ENCODE measurements at places on chromosomes 7 and 10.

DNA sequence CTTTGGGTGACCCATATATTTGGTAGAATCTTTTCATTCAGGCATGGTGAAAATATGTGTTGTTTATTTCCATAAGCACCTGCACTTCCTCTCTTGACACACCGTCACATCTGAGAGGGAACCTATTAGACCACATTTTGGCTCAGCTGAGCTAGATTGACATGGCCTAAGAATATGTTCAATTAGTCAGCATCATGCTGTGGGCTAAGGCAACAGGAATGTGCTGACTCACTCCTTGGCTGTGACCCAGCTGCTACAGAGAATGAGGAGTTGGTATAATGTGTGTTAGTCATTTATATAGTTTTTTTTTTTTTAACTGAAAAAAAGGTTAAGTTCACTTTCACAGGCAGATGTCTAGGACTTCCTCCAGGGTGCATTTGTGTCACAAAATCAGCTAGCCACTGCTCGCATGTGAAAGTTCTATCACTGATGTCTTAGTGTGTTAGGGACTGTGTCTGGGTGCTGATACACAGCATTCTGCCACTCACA, 180.6 kb downstream of the SEMA3E start:
- peak; percentile 97 for DNase-seq

- DNase-seq = peak; percentile 10
Observed at GRCh38 chr7:142626420-142627035, 122.7 kb upstream of the PRSS1 start.

- no peak for DNase-seq
Observed at GRCh38 chr10:74900297-74900696, 73.9 kb downstream of the KAT6B start.

GRCh38 chr10:7487528-7487927, 76.7 kb upstream of the SFMBT2 start:
- DNase-seq = no peak

- DNase-seq = no peak
Observed at GRCh38 chr7:128855559-128855958, 7.1 kb upstream of the ATP6V1F start.

DNA sequence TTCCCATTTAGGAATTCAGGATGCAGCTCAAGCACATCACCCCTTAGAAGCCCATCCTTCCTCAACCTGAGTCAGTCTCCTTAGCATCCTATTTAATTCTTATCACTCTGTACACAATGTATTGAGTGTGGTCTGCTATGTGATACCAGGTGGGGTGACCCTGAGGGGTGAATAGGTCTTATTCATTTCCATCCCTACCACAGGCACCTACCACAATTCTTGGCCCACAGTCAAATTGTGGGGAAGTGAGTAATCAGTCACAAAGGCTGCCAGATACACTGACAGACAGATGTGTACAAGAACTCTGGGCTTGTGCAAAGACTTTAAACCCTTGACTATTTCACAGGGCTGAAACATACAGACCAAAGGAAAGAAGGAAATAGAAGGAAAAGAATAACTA, 560.5 kb downstream of the PARD3 start:
- DNase-seq = peak; percentile 68

DNA sequence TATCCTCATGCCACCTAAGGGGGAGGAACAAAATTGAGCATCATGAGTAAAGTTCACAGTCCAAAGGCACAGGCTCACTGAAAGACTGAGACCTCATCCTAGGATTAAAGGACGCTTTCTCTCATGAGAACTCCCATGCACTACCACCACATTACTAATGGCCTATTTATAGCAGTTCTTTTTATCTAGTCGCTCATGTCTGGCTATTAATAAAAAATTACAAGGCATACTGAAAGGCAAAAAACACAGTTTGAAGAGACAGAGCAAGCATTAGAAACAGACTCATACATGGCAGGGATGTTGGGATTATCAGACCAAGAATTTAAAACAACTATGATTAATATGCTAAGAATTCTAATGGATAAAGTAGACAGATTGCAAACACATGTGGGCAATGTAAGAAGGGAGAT, 46.0 kb upstream of the CDK13 start:
- peak; percentile 47 for DNase-seq

- DNase-seq = no peak
Observed at GRCh38 chr10:48195803-48196202, 78.7 kb downstream of the FRMPD2 start.

- DNase-seq = no peak
Observed at GRCh38 chr7:966291-967069, 8.9 kb downstream of the COX19 start.

GRCh38 chr7:105643384-105643783, 62.1 kb upstream of the EFCAB10 start:
- peak; percentile 5 for DNase-seq

DNA sequence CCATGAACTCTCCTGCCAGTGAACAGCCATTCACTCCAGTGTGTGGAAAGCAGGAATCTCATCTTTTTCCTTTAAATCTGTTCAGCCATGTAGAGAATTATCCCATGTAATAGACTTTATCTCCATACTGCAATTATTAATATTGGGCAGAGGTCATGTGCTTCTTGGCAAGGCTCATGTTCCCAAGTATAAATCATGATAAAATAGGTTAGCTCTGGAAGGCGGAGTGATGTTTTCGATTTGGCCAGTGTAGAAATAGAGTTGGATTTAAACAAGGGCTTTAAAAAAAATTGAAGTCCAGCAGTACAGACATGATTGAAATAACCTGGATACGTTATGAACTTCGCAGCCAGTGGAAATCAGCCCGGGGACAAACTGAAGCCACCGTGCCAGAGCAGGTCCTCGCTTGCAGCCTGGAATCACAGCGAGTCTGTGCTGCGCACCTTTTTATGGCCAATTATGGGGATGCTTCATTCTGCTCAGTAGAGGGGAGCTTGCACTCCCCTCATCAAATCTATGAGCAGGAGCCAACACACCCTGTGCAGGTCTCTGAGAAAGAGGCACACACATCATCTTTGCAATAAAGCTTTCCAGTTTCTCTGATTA, 654.0 kb upstream of the MKI67 start:
- DNase-seq = no peak

DNA sequence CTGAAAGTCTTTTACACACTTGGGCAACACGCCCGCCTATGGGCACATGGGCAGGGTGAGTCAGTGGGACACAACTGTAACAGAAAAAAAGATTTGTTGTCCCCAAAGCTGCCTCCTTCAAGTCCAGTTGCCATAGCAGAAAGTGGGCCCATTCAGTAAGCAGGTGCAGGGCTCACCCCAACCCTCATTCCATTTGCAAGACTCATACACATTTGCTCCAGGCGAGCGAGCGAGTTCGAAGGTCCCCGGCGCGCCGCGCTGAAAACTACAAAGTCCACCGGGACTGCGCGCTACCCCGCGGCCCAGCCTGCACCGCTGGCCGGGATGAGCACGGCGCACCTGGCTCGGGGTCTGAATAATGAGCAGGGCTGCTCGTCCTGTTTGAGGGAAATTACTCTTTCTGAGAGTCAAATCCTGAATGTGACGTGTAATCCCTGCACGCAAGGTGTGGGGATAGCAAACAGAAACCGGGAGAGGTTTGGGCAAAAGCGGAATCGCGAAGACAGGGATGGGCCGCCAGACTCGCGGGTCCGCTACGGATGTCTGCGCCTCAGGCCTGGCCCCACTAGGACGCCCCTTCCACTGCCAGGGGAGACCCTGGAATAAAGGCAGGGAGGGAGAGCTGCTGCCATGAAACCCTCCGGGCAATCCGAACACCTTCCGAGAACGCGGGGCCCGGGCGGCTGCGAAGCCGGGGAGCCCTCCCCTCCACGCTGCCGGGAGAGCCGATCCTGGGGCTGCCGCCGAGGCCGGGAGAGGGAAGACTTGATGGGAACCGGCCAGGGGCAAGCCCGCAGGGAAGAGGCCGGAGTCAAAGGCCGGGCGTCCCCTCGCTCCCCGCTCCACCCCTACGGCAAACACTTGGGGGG, 982 bp downstream of the COBL start:
- DNase-seq = no peak

GRCh38 chr10:111989136-111989911, 194.2 kb downstream of the GPAM start:
- no peak for DNase-seq

GRCh38 chr7:7221599-7222038, 39.3 kb downstream of the C1GALT1 start:
- peak; percentile 82 for DNase-seq

DNA sequence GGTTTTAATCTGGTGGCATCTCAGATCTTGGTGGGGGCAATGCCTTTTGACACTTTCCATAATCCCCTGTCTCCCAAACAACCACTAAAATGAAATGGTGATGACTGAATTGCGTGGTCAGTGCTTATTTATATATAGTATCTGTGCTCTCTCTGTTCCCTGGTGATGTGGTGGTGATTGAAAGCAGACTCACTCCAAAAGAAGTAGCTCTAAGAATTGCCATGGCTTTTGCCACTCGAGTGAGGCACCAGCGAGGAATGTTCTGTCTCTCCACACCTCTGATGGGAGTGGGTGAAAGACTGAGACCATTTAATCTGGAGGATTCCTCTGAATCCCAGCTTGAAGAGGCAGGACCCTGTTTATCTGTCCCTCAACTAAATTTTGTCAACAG, 2.8 kb downstream of the DUSP5 start:
- DNase-seq = peak; percentile 69

DNA sequence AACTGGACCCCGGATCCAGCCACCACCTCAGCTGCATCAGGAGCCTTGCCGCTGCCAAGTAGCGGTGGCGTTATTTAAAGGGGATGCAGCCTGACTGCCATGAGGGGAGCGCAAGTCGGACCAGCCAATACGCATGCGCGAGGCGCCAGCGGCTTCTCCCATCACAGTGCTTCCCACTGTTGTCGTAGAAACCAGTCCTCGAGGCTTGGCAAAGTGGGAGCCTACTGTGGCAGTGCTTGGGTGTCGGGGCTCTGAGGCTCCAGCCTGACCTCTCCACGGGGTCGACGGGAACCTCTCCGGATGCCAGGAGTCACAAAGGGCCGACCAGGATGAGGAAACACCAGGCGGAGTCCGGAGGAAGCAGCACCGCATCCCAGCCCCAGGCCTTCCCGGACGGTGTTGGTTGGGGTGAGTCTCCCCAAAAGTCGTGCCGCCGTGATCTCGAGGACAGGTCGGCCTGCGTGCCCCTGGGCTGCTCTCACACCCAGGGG, 369.6 kb downstream of the ZNF716 start:
- no peak for DNase-seq

GRCh38 chr7:132077971-132078685, 498.1 kb downstream of the PLXNA4 start:
- DNase-seq = peak; percentile 78

GRCh38 chr7:117716707-117717299, 156.4 kb downstream of the CTTNBP2 start:
- DNase-seq = no peak

DNA sequence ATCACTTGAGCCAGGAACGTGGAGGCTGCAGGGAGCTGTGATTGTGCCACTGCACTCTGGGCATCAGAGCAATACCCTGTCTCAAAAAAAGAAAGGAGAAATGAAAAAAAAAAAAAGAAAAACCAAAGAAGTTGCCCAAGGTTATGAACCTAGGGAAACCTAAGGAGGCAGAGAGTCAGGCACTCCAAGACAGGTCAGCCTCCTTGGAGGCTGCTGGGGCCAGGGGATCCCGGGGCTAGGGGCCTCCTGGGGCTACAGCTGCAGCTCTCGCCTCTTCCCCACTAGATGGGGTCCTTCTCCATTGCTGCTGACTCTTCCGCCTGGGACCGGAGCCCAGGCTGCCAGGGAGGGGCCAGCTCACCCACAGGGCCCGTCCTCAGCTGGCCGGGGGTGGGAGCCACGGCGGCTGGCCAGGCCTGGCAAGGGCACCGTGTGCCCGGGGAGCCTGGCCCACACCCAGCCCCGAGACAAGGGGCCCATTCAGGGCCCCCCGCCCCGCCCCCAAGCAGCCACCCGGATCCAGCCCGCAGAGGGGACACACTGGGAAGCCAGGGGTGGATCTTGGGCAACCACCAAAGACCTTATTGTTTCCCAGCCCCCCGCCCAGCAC, 1.7 kb upstream of the SPACDR start:
- peak; percentile 72 for DNase-seq

DNA sequence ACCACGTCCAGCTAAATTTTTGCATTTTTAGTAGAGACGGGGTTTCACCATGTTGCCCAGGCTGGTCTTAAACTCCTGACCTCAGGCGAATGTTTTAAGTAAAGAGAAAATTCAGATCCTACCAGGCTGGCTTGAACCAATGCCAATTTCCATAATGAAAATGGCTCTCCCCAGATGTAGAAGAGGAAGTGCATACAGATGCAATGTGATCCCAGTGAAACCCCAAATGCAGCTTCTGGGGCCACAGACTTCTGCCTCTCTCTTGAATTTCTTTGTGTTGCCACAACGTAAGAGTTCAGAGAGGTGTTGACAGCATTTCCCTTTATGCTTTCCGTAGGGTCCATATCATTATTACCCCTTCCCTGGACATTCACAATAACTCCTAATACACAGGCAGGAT, 29.6 kb upstream of the GOT1 start:
- DNase-seq = no peak

- no peak for DNase-seq
Observed at GRCh38 chr7:35695473-35695850, 527 bp upstream of the HERPUD2 start.

- DNase-seq = peak; percentile 10
Observed at GRCh38 chr7:40647719-40648118, 512.9 kb downstream of the SUGCT start.

DNA sequence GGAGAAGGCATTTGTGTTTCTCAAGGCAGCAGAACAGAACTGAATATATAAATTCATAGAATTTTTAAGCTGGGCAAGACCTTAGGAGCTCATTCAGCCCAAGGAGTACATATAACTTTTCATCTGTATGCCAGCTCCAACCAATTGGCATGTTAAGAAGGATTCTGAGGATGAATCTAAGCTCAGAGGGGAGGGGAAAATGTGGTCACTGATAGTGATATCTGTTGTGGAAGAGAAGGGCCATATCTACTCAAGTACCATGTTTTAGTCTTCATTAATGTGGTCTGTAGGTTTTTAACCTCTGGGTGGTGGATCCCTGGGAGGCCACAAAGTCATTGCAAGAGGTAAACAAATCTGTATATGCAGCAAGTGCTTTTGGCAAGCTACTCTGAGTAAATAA, 6.4 kb downstream of the CALD1 start:
- no peak for DNase-seq

- DNase-seq = no peak
Observed at GRCh38 chr10:33631991-33632390, 297.5 kb upstream of the NRP1 start.

DNA sequence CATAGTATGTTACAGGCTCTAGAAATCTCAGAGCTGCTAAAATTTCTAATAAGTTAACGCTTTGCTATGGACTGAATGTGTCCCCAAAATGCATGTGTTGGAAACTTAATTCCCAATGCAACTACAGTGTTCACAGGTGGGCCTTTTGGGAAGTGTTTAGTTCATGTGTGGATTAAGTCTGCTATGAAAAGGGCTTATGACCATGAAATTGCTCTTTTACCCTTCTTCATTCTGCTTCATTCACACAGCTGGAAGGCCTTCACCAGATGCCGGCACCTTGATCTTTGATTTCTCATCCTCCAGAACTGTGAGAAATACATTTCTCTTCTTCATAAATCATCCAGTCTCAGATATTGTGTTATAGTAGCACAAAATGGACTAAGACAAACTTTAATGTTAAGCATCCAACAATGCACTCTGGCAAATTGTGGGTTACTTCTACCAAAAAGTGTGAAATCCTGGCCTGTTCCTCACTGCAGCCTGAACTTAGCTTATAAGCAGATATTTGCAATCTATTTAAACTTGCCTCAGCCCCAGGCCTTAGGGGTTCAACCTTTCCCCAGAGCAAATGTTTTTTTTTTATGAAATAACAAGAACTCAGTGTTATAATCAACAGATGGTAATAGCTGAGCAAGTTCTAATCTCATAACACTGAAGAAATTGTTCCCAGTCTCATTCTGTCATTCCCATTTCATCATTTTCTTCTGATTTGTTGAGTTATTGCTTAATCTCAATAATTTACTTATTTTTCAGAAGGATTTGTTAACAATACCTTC, 523.6 kb downstream of the KIF20B start:
- no peak for DNase-seq

Measured in AG10803 (cell line).